ENCODE measurements at places on chromosomes 6 and 20.

DNA sequence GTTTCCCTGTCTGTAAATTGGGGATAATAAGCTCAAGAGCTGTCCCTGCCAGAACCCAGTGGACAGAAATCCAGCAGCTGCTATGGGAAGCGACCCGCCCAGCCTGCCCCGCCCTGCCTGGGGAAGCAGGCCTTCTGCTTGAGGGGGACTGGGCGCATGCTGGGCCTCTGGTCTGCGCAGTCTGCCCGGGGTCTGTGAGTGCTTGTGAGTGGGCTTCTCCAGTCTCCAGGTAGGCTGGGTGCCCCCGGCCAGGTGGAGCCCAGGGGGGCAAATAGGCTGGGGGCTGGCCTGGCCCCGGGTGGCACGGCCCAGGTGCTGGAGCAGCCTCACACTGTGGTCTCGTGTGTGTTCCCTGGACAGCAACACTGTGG lies 648 bp upstream of the RBBP8NL start:
- no peak for DNase-seq

DNA sequence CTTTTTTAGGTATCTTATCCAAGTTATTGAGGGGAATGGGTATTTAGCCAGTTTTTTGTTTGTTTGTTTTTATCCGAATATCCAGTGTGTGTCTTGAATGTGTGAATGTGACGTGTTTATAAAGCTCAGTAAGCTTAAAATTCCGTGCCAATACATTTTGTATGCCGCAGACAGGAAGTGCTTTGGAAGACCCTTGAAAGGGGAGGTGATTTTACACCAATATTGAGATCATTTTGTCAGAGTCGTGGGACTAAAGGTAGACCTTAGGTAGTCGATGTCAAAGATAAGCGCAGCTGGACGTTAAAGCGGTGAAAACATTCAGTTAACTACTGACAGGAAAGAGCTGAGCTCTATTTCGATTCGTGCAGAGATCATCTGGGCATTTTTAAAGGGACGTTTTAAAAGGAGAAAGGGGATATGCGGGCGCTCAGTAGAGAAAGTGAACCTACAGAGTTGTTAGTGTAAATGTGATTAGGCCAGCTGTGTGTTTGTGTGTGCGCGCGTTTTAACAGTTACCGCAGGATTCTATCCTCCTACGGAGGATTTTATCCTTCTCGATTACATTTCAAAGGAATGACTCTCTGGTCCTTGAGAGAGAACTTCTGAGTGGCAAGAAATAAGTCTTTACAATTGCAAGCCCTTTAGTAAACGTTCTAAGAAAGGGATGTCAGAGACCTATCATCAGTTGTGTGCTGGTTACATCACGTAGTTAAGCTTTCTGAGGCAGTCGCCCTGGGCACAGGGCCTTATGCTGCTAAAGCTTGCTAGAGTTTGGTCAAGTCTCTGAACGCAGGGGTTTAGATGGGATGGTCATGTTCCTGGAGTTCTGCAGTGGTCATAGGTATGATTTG lies 625 bp upstream of the ECHDC1 start:
- peak; percentile 46 for DNase-seq

GRCh38 chr6:145406783-145407182 lies 328.5 kb downstream of the EPM2A start:
- DNase-seq = no peak

GRCh38 chr20:30601974-30602373 lies 655.5 kb upstream of the DEFB115 start:
- DNase-seq = no peak

GRCh38 chr20:58019850-58020625 lies 208.4 kb downstream of the ANKRD60 start:
- no peak for DNase-seq

DNA sequence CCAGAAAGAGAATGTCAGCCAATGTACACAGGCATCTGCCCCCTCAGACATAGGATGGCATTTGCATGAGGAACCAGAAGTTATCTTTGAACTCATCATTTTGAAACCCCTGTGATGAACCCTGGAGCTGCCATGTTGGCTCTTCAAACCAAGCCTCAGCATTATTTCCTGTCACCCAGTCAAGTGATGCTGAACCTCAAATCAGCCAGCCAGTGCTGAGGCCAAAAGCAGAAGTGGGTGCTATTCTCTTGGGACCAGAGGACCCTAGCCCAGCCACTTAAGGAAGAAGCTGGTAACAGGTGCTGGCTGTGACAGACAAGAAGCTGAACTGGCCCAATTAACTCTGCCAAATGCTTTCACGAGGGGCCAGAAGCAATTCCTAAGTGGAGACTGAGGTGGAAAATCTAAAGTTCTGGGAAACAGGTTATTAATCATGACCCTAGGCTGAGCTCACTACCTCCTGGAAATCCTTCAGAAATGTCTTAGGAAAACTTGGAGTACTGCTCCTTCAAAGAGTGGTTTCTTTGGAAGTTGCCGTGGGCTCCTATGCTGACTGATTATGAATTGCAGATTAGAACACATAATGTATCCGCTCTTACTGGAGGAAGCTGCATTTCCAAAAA lies 4.0 kb downstream of the PKIG start:
- DNase-seq = no peak

GRCh38 chr6:157755746-157756411 lies 67.2 kb upstream of the SNX9 start:
- DNase-seq = no peak

GRCh38 chr6:84150705-84151104 lies 76.7 kb downstream of the CEP162 start:
- DNase-seq = peak; percentile 16

GRCh38 chr6:161217628-161218027 lies 56.2 kb downstream of the AGPAT4 start:
- DNase-seq = no peak

Measured in DMS53 (cell line).